Esophagus squamous epithelium (tissue), 5 donors: ENCODE measurements at places on chromosomes 1 and 21.

DNA sequence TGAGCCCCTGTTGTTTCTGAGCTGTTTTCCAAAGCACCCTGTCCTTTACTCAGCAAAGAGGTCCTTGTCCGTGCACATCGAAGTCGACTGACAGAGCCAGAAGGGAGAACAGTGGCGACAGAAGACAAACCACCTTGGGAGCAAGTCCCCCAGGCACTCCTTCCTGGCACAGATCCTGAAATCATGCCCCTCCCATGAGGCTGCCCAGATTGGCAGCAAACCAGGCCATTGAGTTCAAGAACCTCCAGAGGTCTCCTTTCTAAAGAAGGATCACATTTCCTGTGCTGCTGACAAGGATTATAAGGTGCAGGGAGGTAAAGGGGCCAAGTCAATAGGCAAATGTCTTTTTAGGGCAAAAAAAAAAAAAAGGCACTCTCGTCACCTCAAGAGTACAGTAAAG lies 84.7 kb upstream of the HIVEP3 start:
- DNase-seq, result no peak

GRCh38 chr1:30892671-30893073 lies 15.9 kb downstream of the SDC3 start:
- DNase-seq, result no peak

DNA sequence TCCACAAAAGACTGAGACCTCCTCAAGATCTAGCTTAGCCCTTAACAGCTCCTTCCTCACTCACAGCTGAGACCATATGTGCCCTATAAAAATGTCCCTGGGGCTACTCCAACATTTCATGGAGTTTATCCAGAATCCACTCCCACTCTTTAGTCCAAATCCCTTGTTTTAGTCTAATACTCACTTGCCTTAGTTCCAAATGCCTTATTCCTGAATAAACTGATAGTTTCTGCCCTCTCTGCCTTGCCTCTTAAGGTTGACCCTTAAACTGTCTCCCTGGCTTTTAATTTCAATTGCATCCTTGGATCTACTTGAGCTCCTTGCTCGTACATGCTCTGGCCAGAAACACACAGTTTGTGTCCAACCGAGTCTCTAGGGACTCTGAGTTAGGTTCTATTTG lies 47.3 kb upstream of the LYPLAL1 start:
- no peak for DNase-seq

DNA sequence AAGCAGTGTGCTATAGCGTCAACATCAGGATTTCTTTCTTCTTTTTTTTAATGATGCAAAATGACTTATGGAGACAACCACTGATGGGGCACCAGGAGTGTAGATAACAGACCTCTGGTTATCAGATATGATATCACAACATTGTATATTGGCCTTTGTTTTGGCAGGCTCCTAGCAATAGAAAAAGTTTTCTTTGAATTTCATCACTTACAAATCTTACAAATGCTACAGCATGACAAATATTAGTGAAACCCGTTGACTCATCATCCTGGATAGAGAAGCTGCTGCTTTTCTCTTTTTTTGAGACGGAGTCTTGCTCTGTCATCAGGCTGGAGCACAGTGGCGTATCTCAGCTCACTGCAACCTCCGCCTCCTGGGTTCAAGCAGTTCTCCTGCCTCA lies 92.9 kb downstream of the LTN1 start:
- no peak for DNase-seq

DNA sequence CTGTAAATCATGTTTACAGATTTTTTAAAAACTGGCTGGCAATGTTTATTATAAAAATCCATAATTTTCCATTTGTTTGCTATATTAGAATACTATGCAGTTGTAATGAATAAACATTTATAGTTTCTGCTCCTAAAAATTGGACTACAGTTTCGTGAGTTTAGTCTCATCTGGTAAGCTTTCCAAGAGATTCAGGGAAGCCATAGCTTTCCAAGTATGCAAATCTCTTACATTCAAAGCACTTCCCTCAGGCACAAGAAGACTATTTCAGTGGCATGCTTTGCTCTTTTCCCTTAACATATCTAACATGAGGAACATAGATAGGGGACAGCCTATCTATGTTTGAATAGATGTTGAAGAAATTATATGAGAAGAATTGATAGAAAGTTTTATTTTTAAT lies 77.2 kb downstream of the ADGRL2 start:
- DNase-seq, result no peak

GRCh38 chr1:92587445-92587844 lies 100.7 kb upstream of the GFI1 start:
- no peak for DNase-seq

DNA sequence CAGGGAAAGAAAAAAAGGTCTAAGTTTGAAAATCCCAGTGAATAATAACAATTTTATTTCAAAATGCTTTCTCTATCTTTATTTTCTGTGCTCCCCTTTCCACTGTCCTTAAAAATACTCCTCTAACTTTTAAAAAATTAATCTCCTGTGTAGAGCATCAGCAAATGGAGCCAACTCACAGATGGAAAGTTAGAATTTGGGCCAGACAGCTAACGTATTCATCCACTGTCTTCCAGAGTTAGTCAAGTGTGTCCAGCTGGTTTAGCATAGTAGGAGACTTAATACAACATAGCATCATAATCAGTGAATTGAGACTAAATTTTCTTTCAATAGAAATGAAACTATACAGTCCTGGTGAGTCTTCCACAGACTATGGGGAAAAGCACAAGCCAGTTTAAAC lies 419.0 kb upstream of the LRRC7 start:
- DNase-seq, result no peak

- DNase-seq, result no peak
These were observed 44.7 kb downstream of the EIF2B3 start for GRCh38 chr1:44941424-44942324.

DNA sequence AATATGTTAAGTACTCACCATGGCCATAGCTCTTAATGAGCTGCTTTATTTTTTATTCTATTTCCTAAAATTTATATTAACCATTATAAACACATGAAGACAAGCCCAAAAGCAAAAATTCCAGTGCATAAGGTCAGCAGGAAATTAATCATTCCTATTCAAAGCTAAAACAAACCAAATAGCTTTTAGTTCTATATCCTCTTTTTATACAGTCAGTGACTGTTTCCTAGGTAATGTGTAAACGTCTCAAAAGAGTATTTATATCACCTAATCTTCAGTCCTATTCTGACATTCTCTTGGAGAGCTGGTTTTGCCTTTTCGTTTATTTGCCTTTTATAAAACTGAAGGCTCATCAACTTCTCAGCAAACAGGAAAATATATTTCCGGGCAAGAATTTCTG lies 4.2 kb downstream of the GOLPH3L start:
- DNase-seq, result no peak

- no peak for DNase-seq
These were observed 10.8 kb upstream of the SMIM12 start for GRCh38 chr1:34870395-34870794.

DNA sequence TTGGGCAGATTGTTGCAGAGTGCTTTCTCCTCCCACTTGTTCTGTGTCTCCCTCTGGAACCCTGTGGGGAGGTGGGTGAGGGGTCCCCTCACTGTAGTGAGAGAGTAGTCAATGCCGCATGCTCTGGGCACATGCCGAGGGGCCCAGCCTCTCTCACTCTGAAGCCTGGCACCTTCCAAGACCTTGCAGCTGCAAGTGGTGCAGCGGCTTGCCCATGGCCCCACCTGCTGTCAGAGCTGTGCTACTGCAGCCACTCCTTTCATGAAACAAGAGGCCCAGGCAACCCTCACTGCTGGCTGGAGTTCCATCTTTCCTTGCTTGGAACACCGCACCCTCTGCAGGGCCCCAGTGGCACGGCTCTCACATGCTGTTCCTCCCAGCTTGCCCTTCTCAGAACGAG lies 58.4 kb upstream of the COL6A1 start:
- DNase-seq, result no peak

GRCh38 chr21:29775462-29775861 lies 164.3 kb downstream of the GRIK1 start:
- DNase-seq, result no peak

DNA sequence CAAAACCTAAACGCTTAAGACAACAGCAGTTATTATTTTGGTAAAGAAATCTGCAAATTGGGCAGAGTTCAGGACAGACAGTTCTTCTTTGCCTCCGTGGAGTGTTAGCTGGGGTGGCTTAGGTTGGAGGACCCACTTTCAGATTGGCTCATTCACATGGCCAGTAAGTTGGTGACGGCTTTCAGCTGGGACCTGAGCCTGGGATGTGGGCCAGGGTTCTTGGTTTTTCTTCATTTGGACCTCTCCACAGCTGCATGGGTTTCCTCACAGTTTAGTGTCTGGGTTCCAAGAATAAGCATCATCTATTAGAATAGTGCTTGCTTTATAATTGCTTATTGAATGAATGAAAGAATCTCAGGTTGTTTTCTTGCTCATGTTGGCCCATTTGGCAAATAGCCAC lies 72.2 kb downstream of the ATF6 start:
- no peak for DNase-seq

DNA sequence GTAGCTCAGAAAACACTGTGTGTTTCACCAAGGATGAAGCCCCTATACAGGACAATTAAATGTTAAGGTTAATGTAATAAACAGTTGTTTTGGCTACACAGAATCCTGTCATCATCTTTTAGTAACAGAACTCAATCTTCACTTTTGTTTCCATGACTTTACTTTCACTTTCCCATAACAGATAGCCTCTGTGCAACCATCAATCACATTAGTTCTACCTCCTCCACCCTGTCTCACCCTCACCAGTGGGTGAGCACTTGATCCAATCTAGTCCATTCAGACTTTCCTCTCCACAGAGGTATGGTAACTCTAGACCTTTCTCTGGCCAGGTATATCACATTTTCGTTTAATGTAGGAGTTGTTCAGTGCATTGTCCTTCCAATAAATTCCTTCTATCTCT lies 1018.5 kb downstream of the ADGRL2 start:
- DNase-seq, result no peak

- DNase-seq, result no peak
These were observed 8.3 kb upstream of the NVL start for GRCh38 chr1:224338150-224338838.

DNA sequence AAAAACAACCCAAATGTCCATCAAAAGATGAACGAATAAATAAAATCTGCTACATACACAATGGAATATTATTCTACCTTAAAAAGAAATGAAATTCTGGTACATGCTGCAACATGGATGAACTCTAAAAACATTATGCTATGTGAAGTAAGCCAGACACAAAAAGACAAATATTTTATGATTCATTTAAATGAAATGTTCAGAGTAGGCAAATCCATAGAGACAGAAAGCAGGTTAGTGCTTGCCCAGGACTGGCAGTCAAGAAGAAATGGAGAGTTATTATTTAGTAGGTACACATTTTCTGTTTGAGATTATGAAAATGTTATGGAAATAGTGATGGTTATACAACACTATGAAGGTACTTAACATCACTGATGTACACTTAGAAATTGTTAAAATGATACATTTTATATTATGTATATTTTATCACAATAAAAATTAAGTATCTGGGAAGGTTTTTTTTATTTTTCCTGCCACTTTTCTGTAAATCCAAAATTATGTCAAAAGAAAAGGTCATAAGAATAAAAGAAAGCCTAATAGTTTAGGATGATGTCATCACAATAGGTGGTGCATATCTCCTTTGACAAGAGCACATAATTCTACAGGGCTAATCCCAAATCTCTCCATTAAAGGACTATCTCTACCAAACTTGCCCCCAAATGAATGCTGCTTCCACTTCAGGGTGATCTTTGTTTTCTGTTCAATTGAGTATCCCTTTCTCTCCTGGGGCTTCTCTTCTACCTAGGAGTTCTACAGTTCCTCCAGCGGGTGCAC lies 40.2 kb upstream of the FCER1A start:
- DNase-seq, result no peak

DNA sequence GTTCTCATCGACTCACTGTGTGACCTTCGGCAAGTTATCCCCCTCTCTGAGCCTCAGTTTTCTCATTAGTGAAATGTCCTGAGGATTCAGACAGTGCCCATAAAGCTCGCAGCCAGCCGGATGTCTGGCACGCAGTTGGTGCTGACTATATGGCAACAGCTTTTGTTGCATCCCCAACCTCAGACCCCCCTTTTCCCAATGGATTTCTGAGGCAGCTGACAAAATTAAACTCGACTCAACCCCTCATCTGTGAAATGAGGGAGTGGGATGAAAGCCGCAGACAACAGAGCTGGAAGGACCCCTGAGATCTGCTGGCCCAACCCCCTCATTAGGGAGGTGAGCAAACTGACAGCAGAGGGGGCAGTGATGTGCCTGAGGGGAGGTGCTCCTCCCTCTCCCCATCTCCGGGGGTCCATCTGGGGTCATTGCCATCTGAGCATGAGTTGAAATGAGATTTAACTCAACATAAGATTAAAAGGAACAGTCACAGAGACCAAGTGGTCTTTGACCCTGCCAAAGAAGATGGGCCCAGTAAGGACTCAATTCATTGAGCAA lies 40.4 kb downstream of the NKAIN1 start:
- DNase-seq, result no peak

DNA sequence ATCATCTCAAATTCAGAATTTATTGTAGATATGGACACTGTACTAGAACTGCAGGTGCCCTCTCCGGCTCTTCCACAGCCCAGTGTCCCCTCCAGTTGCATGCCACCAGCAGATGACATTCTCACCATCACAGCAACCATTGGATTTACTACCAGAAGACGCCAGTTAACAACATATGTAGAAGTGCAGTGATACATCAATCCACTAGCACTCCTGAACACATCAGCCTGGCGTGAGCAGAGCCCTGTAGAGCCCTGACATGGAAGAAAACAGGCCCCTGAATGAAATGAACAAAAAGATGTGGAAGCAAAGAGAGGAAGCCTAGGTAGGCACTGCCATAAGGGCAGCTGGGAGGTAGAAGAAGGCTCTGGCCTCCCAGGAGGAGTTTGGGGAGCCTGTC lies 73.1 kb upstream of the GALNT2 start:
- DNase-seq, result no peak

DNA sequence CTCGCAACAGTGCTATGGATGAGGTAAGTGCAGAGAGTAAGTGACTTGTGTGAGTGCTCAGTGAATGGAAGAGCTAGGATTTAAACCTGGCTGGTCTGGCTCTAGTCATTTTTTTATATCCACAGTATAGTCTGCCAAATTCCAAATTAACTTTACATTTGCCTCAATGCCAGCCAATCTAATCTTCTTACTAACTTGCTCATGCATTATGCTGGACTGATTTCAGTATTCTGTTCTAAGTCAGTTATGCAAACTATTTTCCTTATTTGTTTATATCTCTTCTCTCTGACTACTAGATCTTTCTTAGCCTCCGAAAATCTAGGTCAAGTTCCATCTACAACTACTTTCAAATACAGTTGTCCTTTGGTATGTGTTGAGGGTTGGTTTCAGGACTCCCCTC lies 133.3 kb downstream of the XPR1 start:
- no peak for DNase-seq

DNA sequence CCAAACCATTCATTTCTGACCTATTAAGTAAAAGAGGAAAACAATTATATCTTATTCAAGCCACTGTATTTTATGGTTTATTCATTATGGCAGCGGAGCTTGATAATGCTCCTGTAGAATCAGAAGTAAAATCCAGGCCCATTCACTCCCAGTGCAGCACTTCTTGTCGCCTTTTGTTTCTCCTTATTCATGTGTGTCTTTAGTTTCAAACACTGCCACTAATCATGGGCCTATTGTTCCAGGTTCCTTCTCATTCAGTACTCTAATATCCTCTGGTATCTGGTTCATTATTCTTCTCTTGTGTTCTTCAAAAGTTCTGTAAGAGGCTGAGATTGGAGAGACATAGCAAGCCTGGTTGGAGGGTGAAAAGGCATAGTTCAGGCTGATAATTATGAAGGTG lies 218.3 kb downstream of the LRRIQ3 start:
- no peak for DNase-seq
